Vein endothelial cell (primary cell): ENCODE measurements at places on chromosomes 1 and 21. TPM values are rescaled to one million over a fixed set of nuclear protein-coding genes. Genes with fewer than 3 reads are reported as not detected.

The LCE3D gene
- total RNA-seq: not detected in 2 replicates

The CADM3 gene
- total RNA-seq: 1.3 and 1.7 TPM in 2 replicates

The GRIK1 gene
- not detected in 2 replicates for total RNA-seq

The LYPD8 gene
- total RNA-seq: not detected in 2 replicates

The TRNAU1AP gene
- 28.9 and 37.6 TPM in 2 replicates for total RNA-seq
